ENCODE measurements at places on chromosomes 12 and 14. TPM values are rescaled to one million over a fixed set of nuclear protein-coding genes. Genes with fewer than 3 reads are reported as not detected.

OR4E1 gene
- total RNA-seq: not detected

RNASE3 gene
- not detected for total RNA-seq

GRCh38 chr12:111664961-111665865 lies 20.5 kb downstream of the BRAP start:
- DNase-seq: no peak

GRCh38 chr12:47802312-47802711 lies 17.4 kb downstream of the HDAC7 start:
- DNase-seq: no peak

DNA sequence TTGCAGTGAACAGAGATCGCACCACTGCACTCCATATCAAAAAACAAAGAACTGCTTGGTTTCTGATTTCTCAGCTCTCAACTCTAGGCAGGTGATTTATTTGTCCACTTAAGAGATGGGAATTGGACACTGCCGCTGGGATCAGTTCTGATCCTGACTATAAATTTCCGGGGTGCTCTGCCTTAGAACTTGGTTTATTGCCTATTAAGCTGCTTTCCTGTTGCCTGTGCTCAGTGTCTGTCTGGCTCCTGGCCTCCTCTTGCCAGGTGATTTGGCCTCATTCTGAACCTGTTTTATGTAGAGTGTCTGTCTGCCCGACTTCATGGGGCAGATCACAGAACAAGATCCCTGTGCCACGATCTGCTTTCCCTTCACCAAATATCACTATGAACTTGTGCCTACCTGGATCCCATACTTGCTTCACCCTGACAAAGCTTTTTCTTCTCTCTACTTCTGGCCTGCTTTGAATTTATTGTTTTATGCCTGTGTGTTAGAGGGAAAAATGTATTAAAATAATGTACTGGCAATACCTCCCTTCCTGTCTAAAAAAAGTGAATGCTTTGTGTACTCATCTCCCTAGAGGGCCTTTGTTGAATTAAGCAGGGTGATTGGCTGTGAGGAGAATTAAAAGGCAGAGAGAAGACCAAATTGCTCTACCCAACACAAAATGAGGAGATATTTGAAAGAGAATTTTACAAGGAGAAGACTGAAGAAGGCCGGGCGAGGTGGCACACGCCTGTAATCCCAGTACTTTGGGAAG lies 27.6 kb downstream of the CDKN1B start:
- no peak for DNase-seq

GRCh38 chr12:46693034-46693433 lies 132.8 kb downstream of the SLC38A4 start:
- no peak for DNase-seq

- DNase-seq: no peak
Observed at GRCh38 chr14:92520102-92521057, 6.8 kb downstream of the RIN3 start.

Measured in A172 (cell line).